ENCODE measurements at places on chromosomes 2 and 18. TPM values are rescaled to one million over a fixed set of nuclear protein-coding genes. Genes with fewer than 3 reads are reported as not detected.

Gene KIF1A
- total RNA-seq = 0.29 TPM

Gene CCDC121
- total RNA-seq = 5.1 TPM

Gene HOXD13
- not detected for total RNA-seq

Gene CACNB4
- 1.6 TPM for total RNA-seq

Gene GAL3ST2
- not detected for total RNA-seq

Gene CSRNP3
- 2.0 TPM for total RNA-seq

Gene COL4A3
- total RNA-seq = 3.7 TPM

Gene LOXL3
- 7.8 TPM for total RNA-seq

Gene VAPA
- 235 TPM for total RNA-seq

Gene CDCA7
- total RNA-seq = 2.3 TPM

Gene CCDC85A
- 11.5 TPM for total RNA-seq

Gene MOGAT1
- 0.98 TPM for total RNA-seq

Gene MAPK4
- 0.64 TPM for total RNA-seq

Gene RAD51AP2
- under 0.01 TPM for total RNA-seq

Gene LRRC30
- total RNA-seq = not detected

Gene GKN1
- not detected for total RNA-seq

Gene ARHGAP28
- total RNA-seq = 13.0 TPM

Gene SPHKAP
- total RNA-seq = not detected

Gene LAMA3
- total RNA-seq = 43.4 TPM

Gene DPP4
- total RNA-seq = 17.3 TPM

Gene MIB1
- 55.2 TPM for total RNA-seq

Gene SERPINB3
- not detected for total RNA-seq

Gene CD207
- total RNA-seq = 0.33 TPM

Gene STPG4
- not detected for total RNA-seq

Gene RASGRP3
- total RNA-seq = 9.3 TPM

Gene RNASEH1
- 17.3 TPM for total RNA-seq

Gene RAB11FIP5
- 20.6 TPM for total RNA-seq

Measured in breast epithelium (tissue), 4 donors.